ENCODE measurements at places on chromosomes 12 and 14. TPM values are rescaled to one million over a fixed set of nuclear protein-coding genes. Genes with fewer than 3 reads are reported as not detected.

DNA sequence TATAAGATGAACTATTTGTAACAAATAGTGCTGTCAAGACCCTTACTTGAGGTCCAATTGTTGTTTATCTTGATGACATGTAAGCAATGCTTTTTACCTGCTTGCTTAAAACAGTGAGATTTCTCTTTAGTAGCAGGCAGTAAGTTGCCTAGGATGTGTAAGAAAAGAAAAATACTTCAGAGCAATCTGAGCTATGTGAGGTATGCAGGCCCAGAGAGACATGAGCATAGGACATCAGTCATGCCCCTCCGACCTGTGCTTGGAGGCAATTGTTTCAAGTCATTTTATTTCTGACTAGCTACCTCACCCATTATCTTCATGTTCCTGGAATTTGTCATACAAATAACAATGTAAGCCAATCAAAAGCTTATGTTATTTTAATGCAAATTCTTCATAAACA is 930.6 kb upstream of the FBXO33 start:
- no peak for DNase-seq

USP44 gene
- 15.5 TPM for total RNA-seq

DNA sequence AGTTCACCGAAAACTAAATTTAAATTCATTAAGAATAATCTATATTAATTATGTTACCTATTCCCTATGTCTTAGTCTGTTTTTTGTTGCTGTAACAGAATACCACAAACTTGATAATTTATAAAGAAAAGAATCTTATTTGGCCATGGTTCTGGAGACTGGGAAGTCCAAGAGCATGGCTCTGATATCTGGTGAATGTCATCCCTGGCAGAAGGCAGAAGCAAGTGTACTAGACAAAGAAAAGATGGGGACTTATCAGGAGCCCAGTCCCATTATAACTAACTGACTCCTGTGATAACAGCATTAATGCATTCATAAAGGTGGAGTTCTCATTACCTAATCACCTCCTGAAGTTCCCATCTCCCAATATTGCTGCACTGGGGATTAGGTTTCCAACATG is 33.3 kb upstream of the BCAT1 start:
- DNase-seq: no peak

- DNase-seq: no peak
These were observed 7.6 kb upstream of the MARK3 start for GRCh38 chr14:103377522-103378037.

MDGA2 gene
- not detected for total RNA-seq

DNA sequence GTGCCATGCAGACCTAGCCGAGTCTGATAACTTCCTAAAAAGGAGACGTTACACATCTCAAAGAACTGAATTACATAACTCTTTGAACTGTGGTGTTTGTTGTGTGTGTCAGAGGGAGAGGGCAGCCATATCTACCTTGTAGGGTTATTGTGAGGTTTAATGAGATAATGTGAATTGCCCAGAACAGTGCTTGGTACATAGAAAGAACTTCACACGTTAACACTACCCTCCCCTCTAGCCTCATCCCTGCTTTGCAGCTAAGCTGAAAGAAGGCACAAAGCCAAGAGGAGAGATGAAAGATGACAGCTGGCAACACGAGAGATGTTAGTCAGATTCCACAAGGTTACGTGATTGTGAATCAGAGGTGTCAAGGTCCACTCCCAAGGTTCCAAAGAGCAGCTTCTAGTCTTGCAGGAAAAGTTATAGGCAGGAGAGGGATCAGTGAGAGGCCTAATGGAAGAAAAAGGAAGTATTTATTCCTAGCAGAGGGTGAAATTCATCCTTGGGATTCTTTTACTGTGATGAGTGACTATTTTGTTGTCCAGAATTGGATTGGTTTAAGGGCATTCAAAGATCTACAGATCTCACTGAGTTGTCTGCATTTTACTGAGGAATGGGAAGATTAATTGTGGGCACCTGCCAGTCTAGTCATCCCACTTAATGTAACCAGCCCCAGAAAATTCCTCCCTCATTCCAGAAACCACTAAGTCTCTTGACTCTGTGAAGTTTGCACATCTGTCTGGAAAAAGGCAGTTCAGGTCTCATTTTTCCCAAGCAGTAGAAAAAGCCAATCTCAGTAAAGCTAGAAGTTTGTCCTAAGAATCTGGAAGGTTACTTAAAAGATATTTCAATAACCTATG is 25.9 kb upstream of the WNK1 start:
- DNase-seq: no peak

- no peak for DNase-seq
These were observed 332.0 kb downstream of the CACNA1C start for GRCh38 chr12:2384533-2385351.

IL25 gene
- not detected for total RNA-seq

DNA sequence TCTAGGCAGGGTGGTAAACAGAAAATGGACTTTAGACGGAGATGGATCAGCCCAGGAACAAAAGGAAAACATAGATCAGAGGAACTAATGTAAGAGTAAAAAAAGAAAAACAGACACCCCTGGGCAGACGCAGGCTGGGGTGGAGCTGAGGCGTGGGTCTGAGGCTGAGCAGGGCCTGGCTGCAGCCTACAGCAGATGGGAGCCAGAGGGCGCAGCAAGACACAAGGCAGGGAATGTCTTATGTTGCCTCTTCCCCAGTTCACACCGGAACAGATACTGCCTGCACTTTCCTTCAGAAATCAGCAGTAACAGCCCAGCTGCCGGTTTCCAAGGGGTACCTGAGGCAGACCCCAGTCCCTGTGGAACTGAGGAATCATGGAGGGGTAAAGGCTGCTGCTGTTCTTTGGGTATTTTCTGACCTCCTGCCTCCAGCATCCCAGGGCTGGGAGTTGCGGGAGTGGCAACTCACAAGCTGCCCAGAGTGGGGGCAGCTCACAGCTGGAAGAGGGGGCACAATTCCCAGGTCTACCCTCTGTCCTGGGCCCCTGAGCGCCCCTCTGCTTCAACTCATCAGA is 9.8 kb downstream of the ZNF605 start:
- no peak for DNase-seq

GRCh38 chr12:765840-766239 is 13.5 kb downstream of the WNK1 start:
- no peak for DNase-seq

DNA sequence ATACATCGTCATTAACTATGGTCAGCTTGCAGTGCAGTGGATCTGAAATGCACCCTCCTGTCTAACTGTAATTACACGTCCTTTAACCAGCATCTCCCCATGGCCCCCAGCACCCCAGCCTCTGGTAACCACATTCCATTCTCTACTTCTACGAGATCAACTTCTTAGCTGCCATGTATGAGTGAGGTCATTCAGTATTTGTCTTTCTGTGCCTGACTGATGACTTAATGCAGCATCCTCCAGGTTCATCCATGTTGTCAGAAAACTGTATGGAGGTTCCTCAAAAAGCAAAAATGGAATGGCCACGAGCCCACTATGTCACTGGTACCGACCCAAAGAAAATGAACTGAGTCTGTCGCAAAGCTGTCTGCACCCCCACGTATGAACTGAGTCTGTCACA is 107.3 kb downstream of the RIMBP2 start:
- no peak for DNase-seq

DNA sequence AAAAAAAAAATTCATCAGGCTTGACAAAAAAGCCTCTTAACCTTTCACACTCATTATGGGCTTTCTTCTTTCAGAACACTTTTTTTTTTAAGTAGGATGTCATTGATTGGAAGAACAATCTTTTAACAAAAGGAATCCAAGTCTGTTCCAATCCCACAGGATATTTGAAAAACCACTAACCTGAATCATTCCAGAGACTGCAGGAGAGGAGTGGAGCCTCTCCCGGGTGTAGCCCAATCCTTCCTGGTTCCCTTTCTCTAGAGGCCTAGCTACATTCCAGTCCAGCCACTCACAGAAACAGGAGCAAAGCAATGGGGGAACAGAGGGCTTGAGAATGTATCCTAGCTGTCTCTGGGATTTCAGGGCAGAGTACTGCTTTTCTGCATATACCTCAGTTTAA is 4.3 kb downstream of the MFAP5 start:
- DNase-seq: no peak

RERG gene
- not detected for total RNA-seq

- no peak for DNase-seq
These were observed 172.9 kb downstream of the CACNA1C start for GRCh38 chr12:2225696-2226095.

KTN1 gene
- 113 TPM for total RNA-seq

DNA sequence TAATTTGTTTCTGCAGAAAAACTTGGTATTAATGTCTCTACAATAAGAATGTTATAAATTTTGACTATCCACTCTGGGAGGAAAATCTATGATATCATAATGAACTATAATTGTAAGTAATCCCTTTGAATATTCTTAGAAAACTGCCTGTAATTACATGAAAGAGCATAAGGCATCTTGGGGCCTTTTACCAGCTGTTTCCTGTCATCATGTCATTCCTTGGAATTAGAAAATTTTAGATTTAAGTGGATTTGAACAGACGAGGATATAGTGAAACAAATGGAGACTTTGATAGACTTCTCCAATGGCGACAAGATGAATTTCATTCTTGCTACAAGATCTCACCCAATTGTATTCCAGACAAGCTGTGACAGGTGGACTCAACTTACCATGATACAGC is 423.4 kb upstream of the FLRT2 start:
- no peak for DNase-seq

DNA sequence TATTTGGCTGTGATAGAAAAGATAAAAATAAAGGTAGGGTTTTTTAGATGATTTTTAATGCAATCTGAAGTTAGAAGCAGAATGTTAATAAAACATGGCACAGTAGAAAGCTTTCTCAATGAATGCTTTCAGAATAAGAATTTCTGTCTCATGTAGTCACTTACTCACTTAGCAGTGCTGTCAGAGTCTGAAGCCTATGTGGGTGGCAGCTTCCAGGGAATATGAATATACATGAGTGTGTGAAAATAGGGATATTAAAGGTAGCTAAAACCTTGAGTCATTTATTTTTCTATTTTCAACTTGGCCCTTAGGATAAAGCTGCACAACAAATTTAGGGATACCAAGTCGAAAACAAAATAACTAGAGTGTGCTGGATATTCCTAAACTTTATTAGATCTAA is 427.9 kb downstream of the AEBP2 start:
- DNase-seq: no peak

Measured in activated CD8-positive, alpha-beta T cell treated with anti-CD3 and anti-CD28 coated beads for 36 hours (primary cell).